ENCODE measurements at places on chromosomes 6 and 20. TPM values are rescaled to one million over a fixed set of nuclear protein-coding genes. Genes with fewer than 3 reads are reported as not detected.

The CD93 gene
- total RNA-seq, result 1.0 TPM

The IL17F gene
- total RNA-seq, result not detected

The MYCT1 gene
- total RNA-seq, result 8.4 TPM

The MYLK4 gene
- 0.75 TPM for total RNA-seq

The TRAPPC3L gene
- total RNA-seq, result not detected

The TMEM151B gene
- total RNA-seq, result 0.21 TPM

The SLC44A4 gene
- total RNA-seq, result 17.7 TPM

The KHDC1L gene
- total RNA-seq, result not detected

The OTOR gene
- not detected for total RNA-seq

The TCP11 gene
- total RNA-seq, result not detected

The IER3 gene
- total RNA-seq, result 188 TPM

The MOG gene
- not detected for total RNA-seq

The TAGAP gene
- total RNA-seq, result 0.96 TPM

The ANGPT4 gene
- not detected for total RNA-seq

The PDE10A gene
- 13.0 TPM for total RNA-seq

The TFAP2D gene
- not detected for total RNA-seq

The MYBL2 gene
- total RNA-seq, result 4.1 TPM

The DDX27 gene
- 52.2 TPM for total RNA-seq

The CLVS2 gene
- 0.04 TPM for total RNA-seq

The ZSCAN23 gene
- 3.1 TPM for total RNA-seq

The TMEM217 gene
- 4.0 TPM for total RNA-seq

The OPN5 gene
- total RNA-seq, result not detected

The TPX2 gene
- total RNA-seq, result 16.0 TPM

The MMP24 gene
- 7.5 TPM for total RNA-seq

The NMBR gene
- not detected for total RNA-seq

The SALL4 gene
- total RNA-seq, result 4.4 TPM

The GINS1 gene
- 7.7 TPM for total RNA-seq

The SLC22A2 gene
- total RNA-seq, result not detected

The CRYBG1 gene
- 4.4 TPM for total RNA-seq

The TRIM15 gene
- total RNA-seq, result not detected
